ENCODE measurements at places on chromosomes 1 and 21. TPM values are rescaled to one million over a fixed set of nuclear protein-coding genes. Genes with fewer than 3 reads are reported as not detected.

Gene CD1B
- total RNA-seq: not detected

Gene TOE1
- total RNA-seq: 18.2 TPM

Gene CFHR4
- total RNA-seq: not detected

Gene C1orf56
- 1.0 TPM for total RNA-seq

Gene ZSCAN20
- total RNA-seq: 5.5 TPM

Gene ACKR1
- not detected for total RNA-seq
